Diencephalon (tissue), 1 donor: ENCODE measurements at places on chromosomes 6 and 20. TPM values are rescaled to one million over a fixed set of nuclear protein-coding genes. Genes with fewer than 3 reads are reported as not detected.

The PAX1 gene
- total RNA-seq: not detected

The COX4I2 gene
- not detected for total RNA-seq

The ETV7 gene
- total RNA-seq: not detected

The DPM1 gene
- total RNA-seq: 36.0 TPM

The NNAT gene
- total RNA-seq: 576 TPM

The ADTRP gene
- 0.69 TPM for total RNA-seq

The CLPSL1 gene
- total RNA-seq: not detected

The RNF144B gene
- total RNA-seq: 6.0 TPM

The HLA-DPB1 gene
- total RNA-seq: 8.3 TPM

The RIMS4 gene
- 48.2 TPM for total RNA-seq

The MUC22 gene
- not detected for total RNA-seq

The RIPOR2 gene
- total RNA-seq: 33.4 TPM

The NOTCH4 gene
- total RNA-seq: 8.8 TPM

The EPB41L1 gene
- total RNA-seq: 133 TPM

The SMIM13 gene
- 117 TPM for total RNA-seq

The ANGPT4 gene
- 0.23 TPM for total RNA-seq

The FERMT1 gene
- total RNA-seq: 3.0 TPM

The TBC1D20 gene
- 18.9 TPM for total RNA-seq

The FNDC1 gene
- total RNA-seq: 0.46 TPM

The CTAGE9 gene
- not detected for total RNA-seq

The PRSS16 gene
- total RNA-seq: not detected

The ZSCAN26 gene
- total RNA-seq: 30.0 TPM

The OOEP gene
- not detected for total RNA-seq

The C20orf202 gene
- 0.46 TPM for total RNA-seq

The MAK gene
- total RNA-seq: 2.1 TPM

The ARHGAP40 gene
- not detected for total RNA-seq

The TGM3 gene
- total RNA-seq: 0.46 TPM

The PSORS1C1 gene
- not detected for total RNA-seq

The GCNT2 gene
- total RNA-seq: 21.7 TPM

The VWA7 gene
- total RNA-seq: 0.69 TPM

The ASIP gene
- not detected for total RNA-seq

The POU5F1 gene
- not detected for total RNA-seq

The LY6G5C gene
- total RNA-seq: 2.5 TPM

The ZNF217 gene
- 6.0 TPM for total RNA-seq

The CYP24A1 gene
- 1.2 TPM for total RNA-seq

The AAR2 gene
- total RNA-seq: 25.6 TPM

The RAMACL gene
- 2.1 TPM for total RNA-seq
